Activated T-cell treated with anti-CD3 and anti-CD28 coated beads, Interleukin-2, amount 50 U/mL, for 1 hour (primary cell): ENCODE measurements at places on chromosomes 7 and 10.
A peak's percentile ranks its signal among the peaks of the same experiment; 100 is the strongest.

DNA sequence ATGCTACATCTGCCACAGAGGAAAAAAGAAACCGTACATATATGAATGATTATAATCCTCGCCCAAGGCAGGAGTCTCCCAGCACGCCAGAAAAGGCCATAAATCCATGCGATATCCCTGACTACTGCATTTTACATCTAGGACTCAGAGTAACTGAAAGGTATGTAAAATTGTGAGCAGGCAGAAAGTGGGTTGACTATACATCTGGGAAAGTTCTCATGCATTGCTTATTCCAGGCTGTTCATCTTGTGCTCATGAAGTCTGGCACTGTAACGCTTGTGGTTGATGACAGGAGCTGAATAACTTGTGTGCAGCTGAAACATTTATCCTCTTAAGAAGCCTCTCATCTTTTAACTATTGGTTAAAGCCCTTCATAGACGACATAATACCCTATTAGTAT, 193.4 kb upstream of the STEAP4 start:
- DNase-seq = no peak

- DNase-seq = no peak
Observed at GRCh38 chr10:50422259-50422658, 170.9 kb upstream of the ASAH2 start.

GRCh38 chr7:106770191-106770590, 94.9 kb upstream of the PIK3CG start:
- DNase-seq = no peak

DNA sequence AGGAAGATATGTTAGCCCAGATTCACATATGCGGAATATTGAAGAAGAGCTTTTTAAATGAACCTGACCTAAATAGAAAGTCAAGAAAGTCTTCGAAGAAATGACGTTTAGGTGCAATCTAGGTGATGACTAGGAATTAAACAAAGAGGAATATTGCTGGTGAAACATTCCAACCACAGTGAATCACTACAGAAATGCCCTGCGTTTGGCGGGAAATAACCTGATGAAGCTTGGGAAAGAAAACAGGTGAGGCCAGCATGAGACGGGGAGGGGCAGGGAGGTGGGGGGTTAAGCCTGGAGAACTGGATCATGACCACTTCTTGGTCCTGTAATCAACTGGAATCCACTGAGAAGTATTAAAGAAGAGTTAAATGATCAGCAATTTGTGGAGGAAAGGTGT, 299.4 kb upstream of the VSTM2A start:
- no peak for DNase-seq

DNA sequence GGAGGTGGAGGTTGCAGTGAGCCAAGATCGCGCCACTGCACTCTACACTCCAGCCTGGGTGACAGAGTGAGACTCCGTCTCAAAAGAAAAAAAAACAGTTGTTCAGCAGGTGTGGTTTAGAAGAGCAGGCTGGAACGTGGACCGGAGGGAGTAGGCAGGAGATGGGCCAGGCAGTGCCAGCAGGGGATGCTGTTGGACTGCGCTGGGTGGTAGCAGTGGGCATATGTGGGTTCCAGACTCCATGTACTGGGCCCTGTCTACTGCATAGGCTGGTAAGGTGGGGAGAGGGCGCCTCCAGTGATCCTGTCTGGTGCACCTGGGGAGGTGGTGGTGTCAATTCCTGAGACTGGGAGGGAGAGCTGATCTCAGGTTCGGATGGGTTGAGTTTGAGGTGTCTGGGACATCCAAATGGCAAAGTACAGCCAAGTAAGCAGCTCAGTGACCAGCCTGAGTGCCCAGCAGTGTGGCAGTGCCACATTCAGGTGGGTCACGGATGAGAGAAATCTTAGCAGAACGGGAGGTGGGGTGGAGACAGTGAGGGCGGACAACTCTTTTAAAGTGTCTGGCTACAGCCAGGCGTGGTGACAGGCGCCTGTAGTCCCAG, 25.9 kb downstream of the SFXN4 start:
- peak; percentile 64 for DNase-seq

GRCh38 chr7:884191-885003, 8.0 kb downstream of the GET4 start:
- DNase-seq = no peak

GRCh38 chr10:93657757-93658156, 44.6 kb downstream of the FRA10AC1 start:
- no peak for DNase-seq

DNA sequence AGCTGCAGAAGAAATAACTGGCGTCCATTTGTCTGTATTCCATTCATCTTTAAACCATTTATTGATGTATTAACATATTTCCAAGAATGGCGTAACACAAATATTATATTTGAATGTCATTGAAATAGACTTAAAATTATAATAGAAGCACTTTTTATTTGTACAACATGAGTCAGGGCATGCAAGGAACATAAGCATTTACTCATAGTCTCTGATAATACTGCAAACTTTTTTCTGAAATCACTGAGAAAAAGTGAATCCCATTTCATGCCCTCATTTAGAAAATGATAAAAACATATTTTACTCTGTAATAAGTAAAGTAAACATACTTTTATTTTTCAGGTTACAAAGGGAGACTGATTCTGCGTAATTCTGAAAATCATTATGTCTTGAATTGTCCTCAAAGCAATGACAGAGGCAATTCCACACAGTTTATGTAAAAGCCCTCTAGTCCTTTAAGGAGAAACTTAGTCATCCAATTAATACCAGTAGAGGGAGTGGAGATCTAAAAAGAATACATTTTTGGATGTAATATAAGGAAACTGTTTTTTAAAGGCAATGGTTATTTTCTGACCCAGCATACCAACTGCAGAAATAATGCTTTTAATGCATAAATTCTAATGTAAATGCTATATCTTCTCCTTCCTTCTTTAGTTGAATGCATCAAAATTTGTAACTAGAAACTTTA, 58.1 kb downstream of the AGMO start:
- no peak for DNase-seq

GRCh38 chr7:151339651-151340382, 1.8 kb upstream of the NUB1 start:
- no peak for DNase-seq

DNA sequence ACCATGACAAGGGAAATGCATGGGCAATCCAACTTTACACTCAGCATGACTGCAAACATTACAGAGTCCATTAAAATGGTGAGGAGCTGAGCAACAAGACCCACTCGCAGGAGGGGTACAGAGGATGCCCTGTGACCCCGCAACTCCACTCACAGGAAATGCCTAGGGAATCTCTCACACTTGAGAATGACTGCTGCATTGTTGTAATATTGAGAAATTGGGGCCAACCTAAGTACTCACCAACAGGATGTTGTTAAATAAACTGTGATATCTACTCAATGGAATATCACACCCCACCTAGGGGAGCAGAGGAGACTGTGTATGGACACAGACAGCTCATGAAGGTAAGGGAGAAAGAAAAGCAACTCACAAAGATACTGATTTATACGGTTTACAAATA, 53.4 kb upstream of the CAMK2B start:
- no peak for DNase-seq

- DNase-seq = no peak
Observed at GRCh38 chr10:107425931-107426553, 261.5 kb upstream of the SORCS1 start.

- DNase-seq = no peak
Observed at GRCh38 chr7:127782654-127783559, 130.9 kb downstream of the SND1 start.

DNA sequence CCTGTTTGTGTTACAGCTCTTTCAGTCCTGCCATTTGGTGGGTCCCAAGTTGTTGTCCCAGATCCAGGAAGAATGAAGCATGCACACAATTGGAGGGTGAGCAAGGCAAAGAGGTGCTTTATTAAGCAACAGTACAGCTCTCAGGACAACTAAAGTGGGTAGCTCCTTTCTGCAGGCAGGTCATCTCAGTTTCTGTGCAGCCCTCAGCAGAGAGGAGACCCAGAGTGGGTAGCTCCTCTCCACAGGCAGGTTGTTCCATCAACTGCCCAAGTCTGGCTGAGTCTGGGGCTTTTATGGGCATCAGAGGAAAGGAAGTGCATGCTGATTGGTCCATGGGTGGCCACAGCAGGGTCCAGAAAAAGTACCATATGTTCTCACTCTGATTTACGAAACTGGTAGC, 624.5 kb downstream of the LRMDA start:
- DNase-seq = no peak

DNA sequence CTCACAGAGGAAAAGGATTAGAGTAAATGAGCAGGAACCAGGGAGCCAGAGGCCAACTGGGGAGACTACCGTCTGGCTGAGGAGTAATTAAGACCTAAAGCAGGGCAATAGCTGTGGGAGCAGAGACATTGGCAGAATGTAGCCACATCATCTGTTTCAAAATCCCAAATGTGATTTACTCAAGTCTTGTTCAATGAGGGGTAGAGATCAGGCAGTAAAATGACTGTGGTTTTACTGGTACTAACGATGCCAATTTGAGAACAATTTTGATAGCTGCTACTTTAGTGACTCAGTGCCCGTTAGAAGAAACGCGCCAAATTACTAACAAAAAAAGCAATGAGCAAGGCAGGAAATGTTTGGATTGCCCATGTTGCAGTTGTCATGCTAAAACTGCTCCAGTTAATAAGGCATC, 12.7 kb upstream of the MIOS start:
- no peak for DNase-seq

- no peak for DNase-seq
Observed at GRCh38 chr10:71840958-71841335, 10.1 kb downstream of the PSAP start.

GRCh38 chr7:133026210-133026859, 55.6 kb downstream of the CHCHD3 start:
- no peak for DNase-seq
